ENCODE measurements at places on chromosomes 13 and 19.
A peak's percentile ranks its signal among the peaks of the same experiment; 100 is the strongest.

GRCh38 chr13:50677687-50678463 lies 165.6 kb downstream of the DLEU7 start:
- peak; percentile 60 for DNase-seq

- peak; percentile 90 for DNase-seq
Measured at GRCh38 chr13:27403203-27403678, 21.2 kb upstream of the GTF3A start.

- no peak for DNase-seq
Measured at GRCh38 chr19:18317961-18318800, 4.7 kb downstream of the LSM4 start.

DNA sequence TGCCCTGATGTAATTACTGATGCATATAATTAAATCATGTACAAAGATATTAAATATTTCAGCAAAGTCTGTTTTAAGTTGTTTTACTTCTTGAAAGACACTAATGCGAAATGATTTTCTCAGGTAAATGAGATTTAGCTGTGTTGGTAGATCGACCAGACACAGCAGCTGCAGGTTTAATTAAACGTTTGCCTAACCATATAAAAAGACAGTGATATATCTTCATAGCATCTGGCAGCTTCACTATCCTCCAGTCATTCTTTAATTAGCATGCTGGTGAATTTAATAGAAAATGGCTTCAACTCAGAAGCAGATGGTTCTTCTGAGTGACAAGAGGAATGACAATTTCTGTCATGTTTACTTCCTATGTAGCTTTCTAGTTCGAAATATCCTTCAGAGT lies 69.3 kb downstream of the NHLRC3 start:
- DNase-seq, result no peak
